ENCODE measurements at places on chromosomes 2 and 18.

GRCh38 chr2:171568089-171568488 is 45.8 kb downstream of the CYBRD1 start:
- DNase-seq = no peak

DNA sequence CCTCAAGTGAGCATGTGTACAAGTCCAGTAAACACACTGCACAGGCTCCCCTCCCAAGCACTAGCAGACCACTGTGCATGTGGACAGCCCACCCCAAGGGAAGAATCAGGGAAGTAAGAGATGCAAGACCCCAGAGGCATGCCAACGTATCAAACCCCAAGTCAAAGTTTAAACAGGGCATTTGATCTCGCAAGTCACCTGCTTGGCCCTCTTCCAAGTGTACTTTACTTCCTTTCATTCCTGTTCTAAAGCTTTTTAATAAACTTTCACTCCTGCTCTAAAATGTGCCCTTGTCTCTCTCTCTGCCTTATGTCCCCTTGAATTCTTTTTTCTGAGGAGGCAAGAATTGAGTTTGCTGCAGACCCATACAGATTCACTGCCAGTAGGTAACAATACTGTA is 201.2 kb upstream of the PARD3B start:
- no peak for DNase-seq

- DNase-seq = no peak
Measured at GRCh38 chr2:105954891-105955290, 210.2 kb downstream of the NCK2 start.

DNA sequence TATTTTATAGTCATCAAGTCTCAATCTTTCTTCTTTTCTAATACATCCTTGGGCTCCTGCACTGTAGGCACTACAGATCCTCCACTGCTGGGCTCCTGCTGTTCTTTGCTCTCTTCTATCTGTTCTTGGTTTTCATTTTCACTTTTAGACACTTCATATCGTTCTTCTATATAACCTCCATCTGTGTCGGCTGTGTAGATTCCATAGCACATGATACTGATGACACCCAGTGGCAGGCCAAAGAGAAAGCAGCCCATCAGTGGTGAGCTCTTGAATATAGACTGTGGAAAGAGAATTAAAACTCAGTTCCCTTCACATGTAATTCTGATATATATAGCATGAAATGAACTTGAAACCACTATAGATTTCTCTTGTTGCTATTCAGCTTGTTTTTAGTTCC is 38.0 kb downstream of the TMX3 start:
- peak; percentile 56 for DNase-seq

GRCh38 chr2:96547203-96547641 is 10.7 kb downstream of the ARID5A start:
- DNase-seq = no peak

- no peak for DNase-seq
Measured at GRCh38 chr2:228181098-228182019, at the start of gene SPHKAP. Gene SPHKAP, minus strand, starts transcription at chr2:228181687. Its CDS starts 89 bp downstream, at chr2:228181598.

DNA sequence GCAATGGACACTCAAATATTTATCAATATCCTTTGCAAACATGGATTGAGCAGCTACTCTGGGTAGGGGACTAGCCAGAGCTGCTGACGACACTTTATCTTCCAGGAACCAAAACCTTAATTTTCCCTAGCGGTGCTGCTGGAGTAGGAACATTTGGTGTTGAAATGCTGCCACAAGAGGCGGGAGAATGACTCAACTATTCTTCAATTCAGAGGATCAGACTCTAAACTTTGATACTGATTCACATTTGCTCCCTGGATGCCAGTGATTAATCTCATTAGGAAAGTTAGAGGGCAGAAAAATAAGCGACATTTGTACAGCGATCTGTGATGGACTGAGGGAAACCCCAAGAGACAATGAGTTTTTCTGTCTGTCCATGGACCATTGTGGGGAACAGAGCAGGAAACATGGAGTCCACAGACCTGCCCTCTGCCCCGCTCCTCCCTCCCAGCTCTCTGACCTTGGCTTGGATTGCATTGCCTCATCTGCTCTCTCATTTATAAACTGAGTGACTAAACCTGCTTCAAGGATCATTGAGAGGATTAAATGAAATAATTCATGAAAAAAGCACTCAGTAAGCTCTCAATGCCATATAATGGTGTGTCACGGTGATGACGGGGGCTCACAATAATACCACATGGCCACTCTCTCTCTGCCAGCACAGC is 12.6 kb upstream of the EPB41L3 start:
- no peak for DNase-seq

DNA sequence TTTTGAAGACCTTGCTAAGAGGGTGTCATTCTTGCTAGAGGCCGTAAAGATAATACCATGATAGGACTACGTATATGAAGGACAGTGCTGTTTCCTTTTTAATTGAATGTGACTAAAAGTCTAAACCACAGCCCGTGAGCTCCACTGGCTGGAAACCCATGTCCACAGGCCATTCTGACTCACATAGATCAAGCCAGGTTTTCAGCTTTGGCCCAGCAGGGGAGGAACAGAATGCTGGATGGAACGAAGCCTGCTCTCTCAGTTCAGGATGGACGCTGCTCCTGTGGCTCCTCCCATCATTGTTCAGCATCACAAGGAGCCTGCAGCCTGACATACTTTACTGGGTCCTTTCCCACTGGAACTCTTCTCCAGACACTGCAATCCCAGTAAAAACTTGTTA is 47.6 kb downstream of the ALPK2 start:
- DNase-seq = no peak

DNA sequence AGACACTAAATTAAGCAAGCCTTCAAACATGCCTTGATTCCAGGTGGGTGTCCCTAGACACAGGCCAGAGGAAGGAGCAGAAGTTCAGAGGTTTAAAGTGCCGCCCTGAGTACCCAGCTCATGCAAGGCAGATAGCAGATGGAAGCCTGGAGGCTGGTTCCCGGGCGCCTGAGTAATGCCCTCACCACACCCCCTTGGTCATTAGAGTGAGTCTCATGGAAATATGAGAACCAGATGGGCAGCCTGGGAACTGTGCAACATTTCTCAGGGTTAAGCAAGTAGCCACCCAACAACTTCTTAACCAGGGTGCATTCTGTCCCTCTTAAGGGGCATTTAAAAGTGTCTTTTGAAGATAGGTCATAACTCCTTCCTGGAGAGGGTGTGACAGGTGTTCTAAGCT is 44.1 kb downstream of the TGFA start:
- DNase-seq = no peak

DNA sequence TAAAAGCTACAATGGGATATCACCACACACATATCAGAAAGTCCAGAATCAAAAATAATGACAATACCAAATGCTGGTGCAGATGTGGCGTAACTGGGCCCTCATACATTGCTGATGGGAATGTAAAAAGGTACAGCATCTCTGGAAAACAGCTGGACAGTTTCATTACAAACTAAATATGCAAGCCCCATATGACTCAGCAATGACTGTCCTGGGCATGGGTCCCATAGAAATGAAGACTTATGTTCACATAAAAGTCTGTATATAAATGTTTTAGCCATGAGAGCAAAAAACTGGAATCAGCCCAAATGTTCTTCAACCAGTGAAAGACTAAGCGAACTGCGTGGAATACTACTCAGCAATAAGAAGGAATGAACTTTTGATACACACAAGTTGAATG is 56.7 kb downstream of the ALPK2 start:
- DNase-seq = no peak

GRCh38 chr18:55031576-55031975 is 72.3 kb upstream of the CCDC68 start:
- DNase-seq = no peak

GRCh38 chr2:6164986-6165747 is 473.0 kb downstream of the SOX11 start:
- no peak for DNase-seq

DNA sequence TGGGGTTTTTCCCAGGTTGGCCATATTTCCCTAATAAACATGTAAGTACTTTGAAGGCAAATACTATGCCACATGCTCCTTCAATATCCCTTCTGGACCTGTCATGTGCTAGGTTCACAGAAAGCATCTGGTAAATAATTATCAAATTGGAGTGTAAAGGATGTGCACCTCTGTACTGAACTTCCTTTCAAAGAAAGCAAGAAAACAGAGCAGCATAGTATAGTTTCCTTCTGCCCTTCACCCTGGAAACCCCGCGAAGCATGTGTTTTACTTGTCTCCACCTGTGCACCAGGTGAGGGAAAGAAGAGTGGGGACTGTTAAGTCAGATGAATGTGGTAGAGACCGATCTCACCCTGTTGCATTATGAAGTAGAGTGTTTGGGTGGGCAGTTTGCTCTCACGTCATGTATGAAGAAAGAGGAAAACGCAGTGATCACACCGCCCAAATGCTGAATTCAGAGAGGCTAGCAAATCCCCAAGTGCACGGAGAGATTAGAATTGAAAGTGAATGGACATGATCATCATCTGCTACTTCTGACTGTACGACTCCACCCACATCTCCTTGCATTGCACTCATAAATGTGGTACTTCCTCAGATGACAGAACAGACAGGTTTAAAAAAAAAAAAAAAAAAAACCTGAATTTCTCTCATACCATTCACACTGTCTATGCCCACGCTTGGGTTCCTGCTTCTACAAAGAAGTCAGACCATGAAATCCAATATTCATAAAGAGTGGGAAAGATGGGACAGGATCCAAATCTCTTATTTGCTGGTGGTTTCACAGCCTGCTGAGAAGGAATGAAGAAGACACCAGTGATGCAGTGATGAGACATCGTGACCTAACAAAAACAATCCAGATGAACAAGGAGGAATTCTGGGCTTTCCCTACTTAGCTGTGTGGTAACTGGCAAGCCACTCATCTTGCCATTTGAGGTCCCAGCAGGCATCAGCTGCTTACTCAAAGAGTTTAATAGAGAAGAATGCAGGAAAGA is 448.6 kb downstream of the BCL11A start:
- DNase-seq = no peak

DNA sequence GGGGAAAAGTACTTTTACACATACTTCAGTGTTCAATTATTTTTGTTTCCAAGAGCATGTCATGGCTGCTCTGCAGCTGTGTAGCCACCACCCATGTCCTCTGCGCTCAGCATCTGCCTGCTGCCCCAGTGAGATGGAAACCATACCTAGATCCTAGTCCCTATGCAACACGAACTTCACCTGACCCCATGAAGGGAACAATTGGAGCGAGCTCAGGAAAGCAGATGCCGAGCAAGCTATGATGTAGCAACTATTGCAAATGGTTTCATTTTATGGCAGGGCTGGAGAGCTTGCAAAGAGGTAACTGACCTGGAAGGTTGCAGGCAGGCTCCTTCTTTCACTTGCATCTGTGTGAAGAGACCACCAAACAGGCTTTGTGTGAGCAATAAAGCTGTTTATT is 1.3 kb upstream of the CCDC141 start:
- DNase-seq = no peak

DNA sequence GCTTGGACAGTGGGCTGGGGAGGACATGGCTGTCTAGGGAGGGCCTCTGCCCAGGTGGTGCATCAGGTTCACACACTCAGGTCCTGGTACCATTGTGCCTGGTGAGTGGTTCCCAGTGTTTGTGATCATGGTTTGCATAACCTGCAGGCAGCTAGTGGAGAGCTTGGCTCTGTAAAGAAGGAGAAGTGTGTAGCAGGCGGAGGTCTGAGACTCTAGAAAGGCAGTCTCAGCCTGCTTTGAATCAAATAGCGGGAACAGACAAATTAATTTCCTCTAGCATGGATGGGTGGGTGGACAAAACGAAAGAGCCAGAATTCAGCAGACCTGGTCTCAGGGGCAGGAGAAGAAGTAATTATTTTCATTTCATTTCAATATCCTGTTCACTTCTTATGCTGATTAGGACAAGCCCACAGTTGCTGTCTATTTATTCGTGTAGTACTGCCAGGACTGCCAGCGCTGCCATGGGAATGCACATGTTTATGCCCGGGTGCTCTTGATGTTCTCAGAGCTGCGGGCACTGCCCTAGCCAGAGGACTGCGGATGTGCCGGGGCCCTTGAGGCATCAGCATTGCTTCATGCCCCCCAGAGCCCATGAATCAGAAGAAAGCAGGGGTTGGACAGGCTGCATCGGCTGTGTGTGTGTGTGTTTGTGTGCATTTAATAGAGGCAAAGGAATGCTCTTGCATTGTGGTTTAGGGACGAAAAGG is 45.4 kb upstream of the DLX2 start:
- no peak for DNase-seq

- peak; percentile 59 for DNase-seq
Measured at GRCh38 chr2:25251422-25252273, 83.3 kb upstream of the POMC start.

DNA sequence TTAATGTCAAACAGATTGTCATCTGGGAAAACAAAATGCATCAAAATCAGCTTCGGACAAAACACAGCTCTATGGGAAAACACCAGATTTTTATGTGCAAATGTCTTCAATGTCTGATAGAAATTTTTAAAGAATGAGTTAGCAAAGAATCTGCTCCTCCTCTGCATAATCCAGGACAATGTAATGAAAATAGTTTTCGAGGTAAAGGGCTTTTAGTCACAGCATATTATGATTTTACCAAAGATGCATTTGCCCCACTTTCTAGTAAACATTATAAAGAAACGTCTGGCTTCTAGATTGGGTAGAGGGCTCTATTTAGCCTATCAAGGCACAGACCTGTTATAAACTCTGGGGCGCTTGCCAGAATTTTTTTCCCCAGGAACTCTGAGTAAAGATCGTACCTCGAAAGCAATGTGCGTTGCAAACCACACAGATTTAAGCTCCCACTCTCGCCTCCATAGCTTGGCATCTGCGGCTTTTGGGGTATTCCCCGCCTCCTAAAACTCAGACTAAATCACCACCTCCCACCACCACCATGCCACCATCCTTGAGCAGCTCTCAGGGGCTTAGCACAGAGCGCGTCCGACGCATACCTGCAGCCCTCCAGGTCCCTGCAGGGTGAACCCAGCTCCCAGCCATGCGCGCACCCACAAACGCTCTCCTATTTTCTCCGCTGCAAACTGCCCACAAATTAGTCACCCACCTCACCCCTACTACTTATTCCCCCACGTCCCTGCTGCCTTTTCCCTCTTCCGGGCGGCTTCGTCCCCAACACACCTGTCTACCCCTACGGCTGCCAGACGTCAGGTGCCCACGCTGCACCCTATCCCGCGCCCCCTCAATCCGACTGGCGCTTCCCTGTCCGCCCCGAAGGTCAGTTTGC is 829 bp downstream of the ACVR1C start:
- DNase-seq = peak; percentile 54

- DNase-seq = no peak
Measured at GRCh38 chr2:6650311-6650710, 215.4 kb downstream of the CMPK2 start.

DNA sequence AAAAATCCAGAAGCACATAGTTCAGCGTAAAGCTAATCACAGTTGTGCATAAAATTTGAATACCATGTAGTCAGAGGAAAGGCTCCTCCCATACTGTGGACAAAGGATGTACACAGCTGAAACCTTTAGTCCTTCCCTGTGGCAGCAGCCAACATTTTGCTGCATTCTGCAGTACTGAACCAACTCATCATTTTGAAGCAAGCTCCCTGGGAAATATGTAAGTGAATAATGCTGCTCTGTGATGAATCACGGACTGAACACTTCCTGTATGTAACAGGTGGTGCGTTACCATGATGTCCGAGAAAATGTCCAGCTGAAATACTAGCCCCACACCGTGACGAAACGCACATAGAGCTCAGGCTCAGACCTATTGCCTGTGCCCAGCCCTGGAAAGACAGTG is 421.1 kb upstream of the RAB12 start:
- no peak for DNase-seq

GRCh38 chr2:84247532-84247931 is 211.5 kb downstream of the SUCLG1 start:
- DNase-seq = no peak
